Stimulated activated CD4-positive, alpha-beta T cell treated with anti-CD3 and anti-CD28 coated beads, Interleukin-2, amount 100 ng/mL, for 48 hours (primary cell): ENCODE measurements at places on chromosomes 5 and 9.

DNA sequence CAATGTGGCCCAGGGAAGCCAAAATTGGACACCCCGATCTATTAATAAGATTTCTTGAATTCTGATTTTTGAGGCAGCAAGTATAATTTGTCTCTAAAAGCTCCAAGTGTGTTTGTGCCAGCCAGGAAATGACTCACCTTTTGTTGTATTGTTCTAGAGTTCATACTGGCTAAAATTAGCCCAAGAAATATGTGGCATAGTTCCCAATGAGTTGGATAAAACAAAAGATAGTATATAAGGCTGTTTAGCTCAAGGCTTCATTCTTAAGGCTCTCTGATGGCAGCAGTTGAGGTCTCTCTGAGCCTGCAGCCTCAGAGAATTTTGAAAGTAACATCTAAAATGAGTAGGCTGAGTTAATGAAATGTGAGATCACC lies 21.6 kb downstream of the HMGXB3 start:
- DNase-seq = no peak

DNA sequence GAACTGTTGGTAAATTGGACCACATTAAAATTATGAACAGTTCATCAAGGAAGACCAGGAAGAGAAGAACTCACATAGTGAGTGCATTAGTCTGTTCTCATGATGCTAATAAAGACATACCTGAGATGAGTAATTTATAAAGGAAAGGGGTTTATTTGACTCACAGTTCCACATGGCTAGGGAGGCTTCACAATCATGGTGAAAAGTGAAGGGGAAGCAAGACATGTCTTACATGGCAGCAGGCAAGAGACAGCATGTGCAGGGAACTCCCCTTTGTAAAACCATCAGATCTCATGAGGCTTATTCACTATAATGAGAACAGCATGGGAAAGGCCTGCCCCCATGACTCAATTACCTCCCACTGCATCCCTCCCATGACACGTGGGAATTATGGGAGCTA lies 135.9 kb upstream of the MAN2A1 start:
- DNase-seq = no peak

DNA sequence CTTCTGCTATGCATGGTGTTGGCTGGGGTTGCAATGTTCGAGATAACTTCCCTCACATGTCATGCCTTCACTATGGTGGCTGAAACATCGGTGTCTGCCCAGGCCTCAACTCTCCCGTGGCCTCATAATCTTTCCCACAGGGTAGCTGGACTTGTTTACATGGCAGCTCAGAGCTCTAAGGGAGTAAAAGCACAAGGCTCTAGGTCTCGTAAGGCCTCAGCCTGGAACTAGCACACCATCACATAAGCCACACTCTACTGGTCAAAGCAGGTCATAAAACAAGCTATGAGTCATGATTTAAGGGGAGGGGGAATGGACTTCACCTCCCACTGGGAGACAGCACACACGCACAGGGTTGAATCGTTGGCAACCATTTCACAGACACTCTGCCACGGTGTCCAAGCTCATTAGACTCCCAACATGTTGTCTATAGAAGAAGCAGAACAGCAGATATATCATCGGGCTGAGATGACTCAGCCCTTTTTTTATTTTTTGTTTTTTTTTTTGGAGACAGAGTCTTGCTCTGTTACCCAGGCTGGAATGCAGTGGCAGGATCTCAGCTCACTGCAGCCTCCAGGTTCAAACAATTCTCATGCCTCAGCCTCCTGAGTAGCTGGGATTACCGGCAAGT lies 66.8 kb upstream of the IL17B start:
- no peak for DNase-seq

- no peak for DNase-seq
Observed at GRCh38 chr9:6552033-6552432, 93.5 kb downstream of the GLDC start.

GRCh38 chr5:132209131-132209530 lies 18.5 kb downstream of the P4HA2 start:
- no peak for DNase-seq

DNA sequence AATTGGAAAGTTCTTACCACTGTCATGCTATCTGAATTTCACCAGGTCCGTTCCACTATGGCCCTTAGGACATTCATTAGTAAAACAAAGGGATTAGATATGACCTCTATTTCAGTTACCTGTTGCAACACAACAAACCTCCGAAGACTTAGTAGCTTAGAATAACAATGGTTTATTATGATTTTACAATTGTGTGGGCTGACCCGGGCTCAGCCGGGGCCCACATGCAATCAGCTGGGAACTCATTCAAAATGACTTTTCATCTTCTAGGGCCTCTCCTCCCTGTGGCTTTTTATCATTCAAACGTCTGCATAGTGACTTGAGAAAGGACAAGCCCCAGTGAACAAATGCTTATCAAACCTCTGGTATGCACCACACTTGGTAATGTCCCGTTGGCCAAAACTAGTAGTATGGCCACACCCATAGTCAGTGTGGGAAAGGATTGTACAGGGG lies 2.3 kb upstream of the FBXW11 start:
- DNase-seq = no peak

DNA sequence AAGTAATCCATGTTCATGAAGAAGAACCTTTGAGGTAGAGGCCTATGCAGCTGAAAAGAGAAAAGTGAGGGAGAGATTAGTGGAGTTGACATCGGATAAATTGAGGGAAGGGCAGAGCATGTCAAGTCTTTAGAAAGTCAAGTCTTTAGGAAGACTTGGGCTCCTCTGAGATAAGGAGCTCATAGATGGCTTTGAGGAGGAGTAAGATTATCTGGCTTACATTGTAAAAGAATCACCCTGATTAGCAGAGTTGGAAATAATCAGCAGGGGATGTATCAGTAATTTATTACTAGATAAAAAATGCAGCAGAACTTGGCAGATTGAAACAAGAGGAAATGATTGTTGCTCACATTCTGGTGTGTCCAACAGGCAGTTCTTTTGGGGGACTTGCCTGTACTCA lies 727.2 kb upstream of the WWC1 start:
- DNase-seq = no peak

DNA sequence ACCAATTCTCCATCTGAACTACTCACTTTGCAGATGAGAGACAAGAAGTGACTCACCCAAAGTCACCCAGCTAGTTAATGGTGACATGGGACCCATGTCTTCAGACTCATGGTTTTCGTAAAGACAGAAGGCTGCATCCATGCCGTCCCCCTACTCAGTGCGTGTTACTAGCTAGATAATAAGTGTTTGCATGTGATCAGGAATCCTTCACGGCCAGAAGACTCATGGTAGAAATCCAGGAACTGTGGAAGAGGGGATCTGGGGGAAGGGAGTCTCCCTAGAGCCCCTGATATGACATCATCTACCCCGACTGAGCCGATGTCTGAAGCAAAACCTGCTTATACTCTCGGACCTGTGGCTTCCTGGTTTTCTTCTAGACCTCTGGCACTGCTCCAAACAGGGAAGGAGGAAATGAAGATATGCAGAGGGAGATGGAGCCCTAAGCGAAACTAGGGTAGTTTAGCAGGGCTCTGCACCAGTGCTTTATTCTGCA lies 3.3 kb downstream of the RNF183 start:
- DNase-seq = no peak

GRCh38 chr5:23289162-23289561 lies 218.2 kb upstream of the PRDM9 start:
- DNase-seq = no peak
